ENCODE measurements at places on chromosomes 12 and 14. TPM values are rescaled to one million over a fixed set of nuclear protein-coding genes. Genes with fewer than 3 reads are reported as not detected.

Gene GPRC5A
- total RNA-seq = 18.6 TPM

Gene CCDC88C
- 0.77 TPM for total RNA-seq

Gene RAN
- total RNA-seq = 555 TPM

Gene C12orf56
- total RNA-seq = 0.19 TPM

Gene AKAP3
- total RNA-seq = 1.4 TPM

Gene RPL10L
- total RNA-seq = not detected

Gene LRRC10
- total RNA-seq = not detected

Gene CYP27B1
- 0.19 TPM for total RNA-seq

Gene SERPINA9
- total RNA-seq = 0.28 TPM

Gene GZMB
- not detected for total RNA-seq

Gene PRPH
- total RNA-seq = under 0.01 TPM

Gene KRT74
- not detected for total RNA-seq

Gene SCN8A
- total RNA-seq = 3.5 TPM

Gene POTEG
- total RNA-seq = not detected

Gene WASHC3
- 101 TPM for total RNA-seq

Gene CLEC2A
- total RNA-seq = not detected

Gene SSPN
- 12.1 TPM for total RNA-seq

Gene B4GALNT1
- 2.8 TPM for total RNA-seq

Gene NPFF
- not detected for total RNA-seq

Gene LRFN5
- total RNA-seq = 0.19 TPM

Gene ZNF140
- 17.4 TPM for total RNA-seq

Gene SLC6A13
- 0.19 TPM for total RNA-seq

Gene TAS2R13
- 0.58 TPM for total RNA-seq

Gene CLEC14A
- 8.2 TPM for total RNA-seq

Gene ZFHX2
- under 0.01 TPM for total RNA-seq

Gene TMEM117
- 10.7 TPM for total RNA-seq

Gene TMEM121
- 12.7 TPM for total RNA-seq

Gene ATXN7L3B
- 21.1 TPM for total RNA-seq

Gene DBX2
- not detected for total RNA-seq

Gene OTUB2
- total RNA-seq = 2.0 TPM

Gene GLI1
- under 0.01 TPM for total RNA-seq

Gene TDP1
- 23.4 TPM for total RNA-seq

Gene PRB2
- not detected for total RNA-seq

Gene KRT8
- 18.6 TPM for total RNA-seq

Gene C14orf39
- not detected for total RNA-seq

Gene HOXC6
- total RNA-seq = under 0.01 TPM

Gene C1S
- total RNA-seq = 213 TPM

Gene TAS2R10
- under 0.01 TPM for total RNA-seq

Gene ATXN3
- 42.8 TPM for total RNA-seq

Gene TAS2R7
- not detected for total RNA-seq

Gene ENDOU
- not detected for total RNA-seq

Gene TMEM116
- total RNA-seq = 8.4 TPM

Gene SIX1
- total RNA-seq = 0.38 TPM

Gene PRH1
- 18.3 TPM for total RNA-seq

Gene RNASE1
- 0.96 TPM for total RNA-seq

Gene SRGAP1
- 9.4 TPM for total RNA-seq

Gene P2RX7
- under 0.01 TPM for total RNA-seq

Gene PTCSC3
- total RNA-seq = not detected

Gene CLEC7A
- not detected for total RNA-seq

Gene DAD1
- 376 TPM for total RNA-seq

Gene AICDA
- total RNA-seq = not detected

All from regular cardiac myocyte (primary cell).